ENCODE measurements at places on chromosomes 7 and 10. TPM values are rescaled to one million over a fixed set of nuclear protein-coding genes. Genes with fewer than 3 reads are reported as not detected.

- no peak for DNase-seq
Measured at GRCh38 chr7:31456646-31457368, 57.1 kb upstream of the ITPRID1 start.

GRCh38 chr7:51456-52068 lies 140.8 kb upstream of the FAM20C start:
- DNase-seq = peak; percentile 36

Gene C10orf71
- total RNA-seq = 0.23 TPM

Gene MYH16
- not detected for total RNA-seq

DNA sequence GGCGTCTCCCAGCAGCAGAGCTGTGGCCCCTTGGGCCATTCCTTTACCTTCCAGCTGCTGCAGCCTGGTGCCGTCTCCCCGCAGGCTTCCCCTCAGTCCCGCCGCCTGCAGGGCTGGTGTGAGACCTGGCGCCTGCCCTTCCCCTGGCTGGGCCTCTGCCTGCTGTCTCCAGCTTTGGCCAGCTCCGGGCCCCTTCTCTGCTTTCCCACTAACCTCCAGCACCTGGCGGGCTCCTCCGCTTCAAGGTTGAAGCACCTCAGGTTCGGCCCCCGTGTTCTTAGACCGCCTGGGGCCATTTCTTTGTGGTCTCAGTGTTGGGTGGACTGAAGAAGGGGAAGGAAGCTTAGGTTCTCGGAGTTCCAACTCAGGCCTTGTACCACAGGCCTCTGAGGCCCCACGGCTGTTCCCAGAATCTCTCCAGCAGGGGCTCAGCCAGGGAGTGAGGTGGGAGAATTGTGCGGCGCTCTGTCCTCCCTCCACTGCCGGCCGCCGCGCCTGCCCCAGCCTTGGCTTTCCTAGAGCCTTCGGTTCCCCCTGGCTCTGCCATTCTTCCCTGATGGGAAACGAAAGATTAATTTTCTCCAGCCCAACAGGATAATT lies 30.3 kb downstream of the GBX1 start:
- DNase-seq = peak; percentile 56

- no peak for DNase-seq
Measured at GRCh38 chr10:10663622-10664021, 354.1 kb upstream of the CELF2 start.

GRCh38 chr7:1318661-1319060 lies 86.0 kb downstream of the UNCX start:
- DNase-seq = peak; percentile 74

DNA sequence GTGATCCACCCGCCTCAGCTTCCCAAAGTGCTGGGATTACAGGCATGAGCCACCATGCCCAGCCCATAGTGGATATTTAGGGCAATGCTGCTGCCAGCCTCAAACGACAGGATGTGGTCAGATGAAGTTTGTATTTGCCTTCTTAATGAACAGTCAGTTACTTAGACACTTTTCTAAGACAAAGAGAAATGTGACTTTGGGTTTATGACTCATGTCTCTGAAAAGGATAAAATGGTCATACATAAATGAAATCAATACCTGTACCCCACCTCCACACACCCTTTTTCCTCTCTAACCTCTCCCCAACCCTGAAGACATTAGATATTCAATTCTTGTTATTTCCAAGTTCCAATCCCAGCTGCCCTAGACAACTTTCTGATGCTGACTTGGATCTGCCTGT lies 109.3 kb upstream of the INSIG1 start:
- no peak for DNase-seq

DNA sequence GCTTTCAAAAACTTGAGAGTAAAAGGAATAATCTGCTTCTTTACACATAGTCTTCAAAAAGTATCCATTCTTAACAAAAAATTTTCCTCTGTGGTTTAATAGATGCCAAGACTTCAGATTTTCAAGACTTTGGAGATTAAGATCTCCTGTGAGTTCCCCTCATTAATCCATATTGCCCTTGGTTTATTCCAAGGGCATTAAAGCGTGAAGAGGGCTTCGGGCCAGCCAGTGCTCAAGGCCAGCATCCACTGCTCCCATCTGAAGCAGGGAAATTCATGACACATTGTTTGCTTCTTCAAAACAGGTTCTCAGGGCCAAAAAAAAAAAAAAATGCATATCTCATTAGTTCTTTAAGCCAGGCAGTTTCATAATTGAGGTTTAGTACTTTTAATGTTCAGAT lies 137.3 kb upstream of the RHOBTB1 start:
- DNase-seq = no peak

DNA sequence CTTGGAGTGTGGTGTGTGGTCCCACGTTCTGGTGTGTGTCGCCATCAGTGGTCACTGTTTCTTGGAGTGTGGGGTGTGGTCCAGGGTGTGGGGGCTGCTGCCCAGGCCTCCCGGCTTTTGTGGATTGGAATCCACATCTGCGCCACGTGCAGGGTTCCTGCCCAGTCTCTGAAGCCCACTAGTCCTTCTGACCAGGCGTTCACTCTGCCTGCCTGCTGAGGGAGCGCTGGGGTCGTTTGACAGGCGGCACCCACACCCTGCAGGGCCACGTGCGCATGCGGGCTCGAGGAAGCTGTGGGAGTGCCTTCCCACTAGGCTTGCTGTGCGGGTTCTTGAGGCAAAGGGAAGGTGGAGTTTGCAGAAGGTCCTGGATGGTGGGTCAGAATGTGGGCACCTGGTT lies 51.4 kb downstream of the INPP5A start:
- no peak for DNase-seq

GRCh38 chr10:35424680-35425285 lies 88.5 kb downstream of the CCNY start:
- DNase-seq = no peak

DNA sequence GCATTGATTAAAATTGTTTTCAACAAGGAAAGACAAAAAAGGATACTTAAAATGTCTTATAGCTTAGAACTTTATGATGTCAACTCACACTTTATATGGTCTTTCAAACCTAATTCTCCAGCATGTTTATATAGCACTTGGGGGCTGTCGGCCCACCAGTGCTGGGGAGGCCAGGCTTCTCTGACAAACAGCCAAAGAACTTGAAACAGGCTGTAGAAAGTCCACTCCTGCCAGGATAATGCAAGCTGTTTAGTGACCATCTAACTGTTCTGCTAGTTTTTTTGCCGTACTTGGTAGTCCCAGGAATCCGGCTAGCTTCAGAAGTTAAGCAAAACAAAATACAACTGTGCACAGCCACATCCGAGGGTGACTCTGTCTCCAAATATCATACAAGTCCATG lies 13.6 kb upstream of the SOSTDC1 start:
- DNase-seq = no peak

GRCh38 chr10:22369434-22370072 lies 24.3 kb downstream of the SPAG6 start:
- no peak for DNase-seq

Gene CSTF2T
- 17.2 TPM for total RNA-seq

DNA sequence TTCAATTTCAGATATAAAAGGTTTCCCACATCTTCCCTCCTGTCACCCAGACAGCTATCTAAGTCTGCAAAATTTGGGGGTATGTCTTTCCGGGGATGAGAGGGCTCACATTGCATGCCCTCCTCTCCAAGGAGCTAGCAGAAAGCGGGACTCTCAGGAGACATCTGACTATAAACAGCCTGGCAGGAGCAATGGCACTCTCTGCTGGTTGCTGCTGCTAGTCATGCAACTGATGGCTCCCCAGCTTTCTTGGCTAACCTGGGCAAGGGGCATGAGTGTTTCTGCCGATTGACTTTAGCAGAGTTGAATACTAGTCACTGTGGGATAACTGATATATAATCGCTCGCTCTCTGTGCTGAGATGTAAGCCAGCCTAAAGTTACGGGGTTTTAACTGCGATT lies 12.0 kb downstream of the TBX20 start:
- DNase-seq = no peak

- no peak for DNase-seq
Measured at GRCh38 chr7:12687718-12688171, 312 bp downstream of the ARL4A start.

Measured in posterior vena cava (tissue), 2 donors.